ENCODE measurements at places on chromosomes 11 and 22.

DNA sequence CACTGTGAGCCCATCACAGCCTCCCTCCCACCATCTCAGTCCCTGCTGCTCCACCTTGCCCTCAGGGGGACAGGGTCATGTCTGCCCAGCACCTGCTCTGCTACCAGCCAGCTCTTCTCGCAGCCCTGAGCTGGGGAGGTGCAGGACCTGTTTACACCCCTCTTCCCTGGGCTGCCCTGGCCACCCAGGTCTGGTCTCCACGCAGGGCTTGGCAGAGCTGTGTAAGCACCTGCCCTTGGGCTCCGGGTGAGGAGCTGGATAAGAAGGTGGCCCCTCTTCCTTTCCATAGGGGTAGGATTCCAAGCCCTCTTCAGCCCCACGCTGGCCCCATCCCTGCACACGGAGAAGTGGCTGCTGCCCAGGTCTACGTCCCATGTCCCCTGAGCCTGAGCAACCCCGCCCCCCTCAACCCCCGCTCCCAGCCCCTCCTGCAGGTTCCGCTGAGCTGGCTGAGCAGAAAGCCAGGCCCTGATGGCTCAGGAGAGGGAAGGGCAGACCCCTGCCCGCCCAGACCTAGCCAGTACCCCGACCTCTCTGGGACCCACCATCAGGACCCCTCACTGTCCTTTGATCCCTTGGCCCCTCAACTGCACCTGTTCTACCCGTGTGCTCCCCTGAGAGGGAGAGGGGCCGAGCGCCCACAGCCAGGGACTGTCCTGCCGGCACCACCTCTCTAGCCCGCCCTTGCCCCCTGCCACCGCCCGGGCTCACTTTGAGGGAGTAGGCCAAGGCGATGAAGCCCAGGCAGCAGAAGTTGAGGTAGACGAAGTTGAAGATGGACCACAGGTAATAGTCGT, 3.2 kb downstream of the IFITM10 start:
- no peak for DNase-seq

- no peak for DNase-seq
These were observed 4.3 kb downstream of the SBF1 start for GRCh38 chr22:50470491-50470890.

GRCh38 chr11:304915-305843, 2.4 kb upstream of the IFITM2 start:
- DNase-seq: no peak

GRCh38 chr11:44611687-44612434, 46.4 kb downstream of the CD82 start:
- DNase-seq: no peak

- no peak for DNase-seq
These were observed 922 bp downstream of the HNRNPUL2 start for GRCh38 chr11:62726156-62726914.
